ENCODE measurements at places on chromosomes 5 and 9. TPM values are rescaled to one million over a fixed set of nuclear protein-coding genes. Genes with fewer than 3 reads are reported as not detected.

The TAF11L5 gene
- total RNA-seq = not detected

The PCDH12 gene
- total RNA-seq = 0.03 TPM

The PIK3R1 gene
- total RNA-seq = 13.8 TPM

The GDF9 gene
- not detected for total RNA-seq

The CLTA gene
- total RNA-seq = 536 TPM

The SOX30 gene
- 0.11 TPM for total RNA-seq

The DAPK1 gene
- total RNA-seq = 31.3 TPM

The C9orf43 gene
- 0.54 TPM for total RNA-seq

The PLEKHG4B gene
- total RNA-seq = 9.0 TPM

The PDLIM4 gene
- total RNA-seq = 94.7 TPM

The CERCAM gene
- 22.0 TPM for total RNA-seq

The GFI1B gene
- total RNA-seq = not detected

The HRCT1 gene
- 1.8 TPM for total RNA-seq

The CRB2 gene
- 0.11 TPM for total RNA-seq

The CEP120 gene
- 15.2 TPM for total RNA-seq

The VCAN gene
- 30.7 TPM for total RNA-seq

The NR2F1-AS1 gene
- 6.1 TPM for total RNA-seq

The ABCA1 gene
- total RNA-seq = 0.83 TPM

The SHISAL2B gene
- not detected for total RNA-seq

The EGFL7 gene
- 56.2 TPM for total RNA-seq

DNA sequence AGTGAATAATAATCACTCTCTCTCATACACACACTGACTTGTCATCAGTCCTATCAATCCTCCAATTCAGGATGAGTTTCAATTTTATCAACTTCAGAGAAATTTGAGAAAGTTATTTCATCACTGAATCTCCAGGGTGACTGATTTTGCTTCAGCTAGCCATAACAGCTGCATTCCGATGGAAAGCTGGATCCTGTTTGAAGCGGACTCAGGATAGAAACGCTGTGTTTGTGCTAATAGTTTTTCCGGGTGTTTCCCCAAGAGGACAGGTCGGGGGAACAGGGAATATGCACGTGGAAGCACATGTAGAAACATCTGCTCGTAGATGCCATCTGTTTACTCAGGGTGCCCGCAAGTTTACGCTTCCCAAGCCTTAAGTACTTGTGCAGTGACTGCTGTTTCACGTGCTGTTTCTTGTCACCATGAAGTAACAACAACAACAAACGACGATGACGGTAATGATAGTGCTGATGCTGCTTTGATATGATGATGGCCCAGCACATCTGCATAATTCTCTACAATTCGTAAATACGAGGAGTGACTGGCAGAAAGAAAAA lies 263.7 kb upstream of the DAPK1 start:
- DNase-seq = no peak

DNA sequence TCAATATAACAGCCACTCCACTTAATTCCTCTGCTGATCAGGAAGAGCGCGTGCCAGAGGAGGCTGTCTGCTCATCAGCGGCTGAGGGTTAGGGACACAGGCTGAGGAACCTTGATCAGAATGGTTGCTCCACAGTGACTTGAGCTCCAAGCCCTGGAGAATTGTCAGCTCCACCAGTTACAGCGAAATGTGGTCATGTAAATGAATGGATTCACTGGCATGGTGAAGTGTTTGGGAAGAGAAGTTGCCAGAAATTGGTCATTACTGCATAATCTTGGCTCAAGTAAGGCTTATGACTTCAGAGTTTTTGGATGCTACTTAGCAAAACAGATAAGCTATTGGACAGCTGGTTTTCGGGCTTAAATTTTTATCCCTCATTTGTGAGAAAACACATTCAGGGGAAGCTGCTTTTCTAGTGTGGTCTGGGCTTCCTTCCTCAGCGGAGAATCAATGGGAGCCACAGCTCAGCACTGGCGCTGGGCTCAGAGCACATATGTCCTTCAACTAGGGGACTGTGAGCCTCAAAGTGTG lies 65.0 kb downstream of the PRRT1B start:
- DNase-seq = peak; percentile 26

- DNase-seq = no peak
Measured at GRCh38 chr9:29511680-29512079, 1938.4 kb upstream of the C9orf72 start.

- DNase-seq = no peak
Measured at GRCh38 chr5:142962174-142962533, 192.0 kb downstream of the ARHGAP26 start.

DNA sequence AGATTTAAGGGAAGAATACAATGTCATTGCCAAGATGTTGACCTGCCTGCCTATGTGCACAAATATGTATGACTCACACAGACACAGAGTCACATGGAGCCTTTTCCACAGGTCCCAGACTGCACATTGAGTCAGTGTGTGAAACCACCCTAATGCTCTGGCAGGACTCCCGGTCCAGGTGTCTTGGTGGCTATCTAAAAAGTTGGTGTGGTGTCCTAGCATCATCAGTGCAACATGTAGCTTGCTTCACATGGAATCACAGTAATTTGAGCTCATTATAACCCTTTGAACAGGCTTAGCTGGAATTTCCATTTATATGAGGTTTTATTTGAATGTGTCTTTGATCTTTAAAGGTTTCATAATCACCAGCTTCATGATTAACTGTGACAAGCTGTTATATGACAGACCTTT lies 10.7 kb downstream of the IFNA5 start:
- DNase-seq = no peak

- DNase-seq = no peak
Measured at GRCh38 chr5:169880012-169880663, 100.2 kb downstream of the INSYN2B start.

DNA sequence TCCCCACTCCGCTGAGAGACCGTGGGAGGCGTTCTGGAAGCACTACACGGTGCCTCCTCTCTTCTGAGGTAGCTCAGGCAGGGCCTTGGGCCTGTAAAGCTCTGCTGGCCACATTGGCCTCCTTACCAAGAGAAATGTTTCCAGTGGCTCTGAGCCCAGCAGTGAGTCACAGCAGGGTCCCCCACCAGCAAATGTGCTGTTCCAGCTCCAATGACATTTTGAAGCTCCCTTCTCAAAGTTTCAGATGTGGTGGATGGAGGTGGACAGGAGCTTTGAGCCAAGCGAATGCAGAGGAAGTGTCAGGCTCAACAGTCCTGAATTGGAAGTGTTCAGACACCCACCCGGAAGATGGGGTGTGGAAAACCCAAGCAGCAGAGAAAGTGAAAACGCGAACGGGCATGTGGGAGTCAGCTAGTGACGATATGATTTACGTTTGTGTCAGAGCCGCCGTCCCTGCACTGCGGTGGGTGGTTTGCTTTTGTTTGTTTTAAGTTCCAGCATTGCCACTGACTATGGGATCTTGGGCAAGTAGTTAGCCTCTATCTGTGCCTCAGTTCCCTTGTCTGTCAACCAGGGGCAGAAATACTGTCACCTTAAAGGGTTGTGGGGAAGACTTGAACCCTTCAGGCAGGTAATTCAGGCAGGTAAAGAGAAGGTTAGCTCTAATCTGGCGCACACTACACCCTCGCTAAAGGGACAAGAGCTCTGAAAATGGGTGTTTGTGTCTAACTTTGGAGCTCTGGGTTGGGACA lies 38.2 kb downstream of the C5orf15 start:
- DNase-seq = peak; percentile 87

DNA sequence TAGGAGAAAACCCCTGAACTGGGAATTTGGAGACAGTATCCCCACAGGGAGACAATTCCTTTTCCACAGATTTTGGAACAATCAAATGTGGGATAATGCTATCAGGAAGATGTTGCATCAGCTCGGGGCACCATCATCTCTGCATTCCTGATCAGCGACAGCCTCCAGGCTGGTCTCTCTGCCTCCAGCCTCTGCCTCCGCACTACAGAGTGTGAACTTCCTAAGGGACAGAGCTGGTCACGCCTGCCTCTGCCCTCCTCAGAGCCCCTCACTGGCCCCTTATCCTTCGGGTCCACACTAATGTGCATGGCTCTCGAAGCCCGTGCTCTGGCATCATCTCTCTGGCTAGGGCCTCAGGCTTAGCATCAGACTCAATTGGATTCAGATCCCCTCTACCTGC lies 8.6 kb downstream of the FOXI1 start:
- no peak for DNase-seq

DNA sequence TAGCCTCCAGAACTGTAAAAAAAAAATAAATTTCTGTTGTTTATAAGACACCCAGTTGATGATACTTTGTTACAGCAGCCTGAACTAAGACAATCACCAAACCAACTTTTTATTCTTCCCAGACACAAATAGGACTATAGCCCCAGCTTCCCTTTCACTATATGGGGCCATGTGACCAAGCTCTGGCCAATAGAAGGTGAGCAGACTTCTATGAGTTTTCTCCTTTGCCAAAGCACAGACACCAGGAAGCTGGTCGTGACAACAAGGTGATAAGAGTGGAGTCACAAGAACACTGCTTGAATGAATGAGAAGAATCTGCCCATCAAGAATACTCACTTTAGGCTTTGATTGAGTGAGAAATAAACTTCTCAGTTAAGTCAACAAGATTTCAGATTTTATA lies 217.7 kb downstream of the DEPDC1B start:
- no peak for DNase-seq

GRCh38 chr5:113054899-113055298 lies 78.3 kb downstream of the DCP2 start:
- DNase-seq = no peak

DNA sequence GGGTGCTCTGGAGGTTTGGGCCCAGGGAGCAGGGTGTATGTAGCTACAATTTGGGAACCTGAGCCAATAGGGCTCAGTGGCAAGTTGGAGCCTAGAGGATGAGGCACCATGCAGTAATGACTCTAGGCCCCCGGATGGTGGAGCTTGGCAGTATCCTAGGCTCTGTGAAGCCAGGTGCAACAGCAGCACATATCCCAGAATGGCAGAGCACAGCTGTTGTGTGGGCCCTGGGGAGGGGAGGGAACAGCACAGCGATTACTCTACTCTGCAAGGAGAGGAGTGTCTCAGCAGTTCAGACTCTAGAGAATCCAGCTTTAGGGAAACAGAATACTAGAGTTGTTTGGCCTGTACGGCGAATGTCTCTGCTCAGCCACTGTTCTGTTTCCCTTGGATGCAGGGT lies 56.1 kb downstream of the LRRTM2 start:
- DNase-seq = no peak

GRCh38 chr5:56908942-56909293 lies 478 bp upstream of the SETD9 start:
- no peak for DNase-seq

- peak; percentile 71 for DNase-seq
Measured at GRCh38 chr9:4086119-4087090, 213.5 kb downstream of the GLIS3 start.

- DNase-seq = no peak
Measured at GRCh38 chr9:118829334-118829733, 539.9 kb downstream of the BRINP1 start.

DNA sequence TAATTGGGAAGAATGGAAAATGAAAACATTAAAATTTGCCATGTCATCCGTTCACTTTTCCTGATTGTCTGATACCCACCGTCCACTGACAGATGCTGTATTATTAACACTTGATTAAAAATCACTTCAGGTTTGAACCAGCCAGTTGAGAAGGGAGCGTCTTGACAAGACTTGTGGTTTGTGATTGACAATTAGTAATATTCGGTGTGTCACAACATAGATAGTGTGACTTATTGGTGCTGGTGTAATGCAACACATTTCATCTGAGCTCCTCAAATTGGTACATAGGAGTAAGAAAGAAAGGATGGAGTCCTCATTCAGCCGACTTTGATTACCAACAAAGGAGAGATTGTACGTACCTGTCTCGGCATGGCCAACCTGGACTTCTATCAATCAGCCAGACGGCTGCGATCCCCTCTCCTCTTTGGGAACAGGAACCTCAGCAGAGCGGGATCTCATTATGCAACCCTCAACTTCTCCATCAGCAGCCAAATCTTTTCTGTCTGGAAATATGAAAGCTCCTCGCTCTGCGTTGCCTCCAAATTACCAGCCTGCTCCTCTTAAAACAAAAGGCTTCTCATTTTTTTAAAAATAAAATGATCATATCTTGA lies 211.7 kb upstream of the MVB12B start:
- DNase-seq = no peak

GRCh38 chr9:35605351-35606137 lies 482 bp downstream of the TESK1 start:
- DNase-seq = peak; percentile 28

DNA sequence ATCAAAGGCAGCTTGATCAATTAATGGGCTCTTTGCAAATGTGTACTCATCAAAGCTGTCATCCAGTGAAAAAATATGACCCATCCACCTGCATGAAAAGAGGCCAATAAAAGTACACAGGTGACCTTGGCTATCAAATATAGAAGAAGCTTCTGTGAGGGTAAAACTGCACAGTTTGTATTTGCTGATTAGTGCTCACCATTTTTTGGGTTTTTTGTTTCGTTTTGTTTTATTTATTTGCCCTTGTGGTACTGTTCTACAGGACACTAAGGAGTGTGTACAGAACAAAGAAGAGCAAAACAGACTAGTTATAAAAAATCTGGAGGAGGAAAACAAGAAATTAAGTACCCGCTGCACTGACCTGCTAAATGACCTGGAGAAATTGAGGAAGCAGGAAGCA lies 101.3 kb downstream of the CNTLN start:
- DNase-seq = no peak

- no peak for DNase-seq
Measured at GRCh38 chr9:99006511-99006910, 62.8 kb downstream of the COL15A1 start.

GRCh38 chr9:137639303-137640051 lies 20.7 kb downstream of the EHMT1 start:
- no peak for DNase-seq

DNA sequence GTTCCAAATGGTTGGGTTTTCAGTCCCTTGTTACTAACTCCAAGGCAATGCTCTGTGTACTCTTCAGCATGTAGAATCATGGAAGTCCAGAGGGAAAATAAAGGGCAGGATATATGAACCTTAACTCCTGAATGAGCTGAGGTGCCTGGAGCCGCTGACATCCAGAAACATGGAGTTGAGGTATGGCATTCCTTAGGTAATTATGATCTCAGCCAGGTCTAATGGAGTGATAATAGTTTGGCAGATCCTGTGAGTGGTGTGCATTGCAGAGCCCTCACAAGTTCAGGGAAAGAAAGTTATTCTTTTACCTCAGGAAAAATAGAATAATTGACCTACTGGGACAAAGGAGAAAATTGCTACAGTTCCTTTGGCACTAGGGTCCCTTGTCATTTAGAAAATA lies 369.1 kb downstream of the ZNF608 start:
- no peak for DNase-seq

DNA sequence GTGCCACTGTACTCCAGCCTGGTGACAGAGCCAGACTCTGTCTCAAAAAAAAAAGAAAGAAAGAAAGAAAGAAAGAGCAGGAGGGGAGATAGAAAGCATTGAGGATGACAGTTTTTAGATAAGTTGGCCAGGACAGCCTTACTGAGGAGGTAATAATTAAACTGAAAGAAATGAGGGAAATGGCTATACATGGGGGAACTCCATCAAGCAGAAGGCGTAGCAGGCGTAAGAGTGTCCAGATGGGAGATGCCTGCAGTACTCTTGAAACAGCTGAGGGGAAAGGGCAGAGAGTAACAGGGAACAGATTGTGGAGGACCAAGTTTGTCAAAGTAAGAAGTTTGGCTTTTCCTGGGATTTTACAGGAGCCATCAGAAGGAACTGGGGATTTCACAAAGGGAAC lies 57.5 kb downstream of the HMGCS1 start:
- DNase-seq = no peak

All from Daoy (cell line).